NCI-H1048 (cell line): ENCODE measurements at places on chromosomes 16 and 17.
A peak's percentile ranks its signal among the peaks of the same experiment; 100 is the strongest.

GRCh38 chr16:27549464-27549745 lies 308 bp downstream of the GTF3C1 start:
- DNase-seq, result no peak

DNA sequence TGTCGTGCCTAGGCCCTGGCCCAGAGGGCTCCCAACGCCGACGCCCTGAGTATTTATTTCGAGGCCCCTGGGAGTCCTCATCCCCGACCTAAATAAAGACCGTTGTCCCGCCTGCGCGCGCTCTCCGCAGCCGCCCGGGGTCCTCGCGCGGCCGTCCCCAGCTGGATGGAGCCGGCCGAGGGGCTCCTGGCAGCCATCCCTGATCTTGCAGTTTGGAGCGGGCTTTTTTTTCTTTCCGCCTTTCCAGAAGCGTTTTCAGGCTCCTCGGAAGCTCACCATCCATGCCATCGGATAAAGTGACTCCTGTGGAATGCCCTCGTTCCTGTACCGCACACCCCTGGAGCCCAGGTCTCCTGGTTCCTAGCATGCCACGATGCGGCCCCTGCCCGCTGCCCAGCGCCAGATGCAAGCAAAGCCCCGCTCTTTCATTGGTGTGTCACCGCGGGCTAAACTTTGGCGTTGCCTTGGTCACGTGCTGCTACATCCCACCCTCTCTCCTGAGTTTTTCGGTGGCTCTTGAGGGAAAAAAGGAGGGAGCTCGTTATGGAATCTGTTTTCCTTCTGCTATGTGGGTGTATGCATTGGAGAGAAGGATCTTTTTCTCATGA lies 716 bp downstream of the TMEM94 start:
- DNase-seq, result no peak

GRCh38 chr16:69820926-69821541 lies 58.9 kb downstream of the WWP2 start:
- DNase-seq, result no peak

DNA sequence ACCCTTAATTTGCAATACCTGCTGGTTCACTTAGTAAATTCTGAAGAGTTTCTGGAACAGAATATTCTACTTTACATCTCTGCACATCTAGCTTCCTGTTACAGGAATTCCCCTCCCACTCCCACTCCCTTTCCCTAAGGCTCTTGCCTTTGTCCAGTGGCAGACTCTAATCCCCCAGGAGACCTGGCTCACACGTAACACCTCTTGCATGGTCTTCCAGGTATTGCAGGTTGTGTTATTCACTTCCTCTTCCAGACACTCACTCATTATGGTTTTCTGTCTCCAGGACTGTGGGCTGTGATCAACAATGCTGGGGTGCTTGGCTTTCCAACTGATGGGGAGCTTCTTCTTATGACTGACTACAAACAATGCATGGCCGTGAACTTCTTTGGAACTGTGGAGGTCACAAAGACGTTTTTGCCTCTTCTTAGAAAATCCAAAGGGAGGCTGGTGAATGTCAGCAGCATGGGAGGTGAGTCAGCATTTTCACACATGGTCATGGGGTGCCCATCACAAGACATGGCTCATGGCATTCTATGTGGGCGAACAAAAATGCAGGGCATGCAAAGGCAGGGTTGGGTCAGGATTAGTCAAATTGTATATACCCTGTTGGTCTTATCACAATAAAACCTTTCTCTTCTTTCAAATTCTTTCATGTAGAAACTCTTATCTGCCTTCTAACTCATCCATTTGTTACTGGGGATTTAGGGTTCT lies 35.8 kb downstream of the HSD17B2 start:
- DNase-seq, result no peak

DNA sequence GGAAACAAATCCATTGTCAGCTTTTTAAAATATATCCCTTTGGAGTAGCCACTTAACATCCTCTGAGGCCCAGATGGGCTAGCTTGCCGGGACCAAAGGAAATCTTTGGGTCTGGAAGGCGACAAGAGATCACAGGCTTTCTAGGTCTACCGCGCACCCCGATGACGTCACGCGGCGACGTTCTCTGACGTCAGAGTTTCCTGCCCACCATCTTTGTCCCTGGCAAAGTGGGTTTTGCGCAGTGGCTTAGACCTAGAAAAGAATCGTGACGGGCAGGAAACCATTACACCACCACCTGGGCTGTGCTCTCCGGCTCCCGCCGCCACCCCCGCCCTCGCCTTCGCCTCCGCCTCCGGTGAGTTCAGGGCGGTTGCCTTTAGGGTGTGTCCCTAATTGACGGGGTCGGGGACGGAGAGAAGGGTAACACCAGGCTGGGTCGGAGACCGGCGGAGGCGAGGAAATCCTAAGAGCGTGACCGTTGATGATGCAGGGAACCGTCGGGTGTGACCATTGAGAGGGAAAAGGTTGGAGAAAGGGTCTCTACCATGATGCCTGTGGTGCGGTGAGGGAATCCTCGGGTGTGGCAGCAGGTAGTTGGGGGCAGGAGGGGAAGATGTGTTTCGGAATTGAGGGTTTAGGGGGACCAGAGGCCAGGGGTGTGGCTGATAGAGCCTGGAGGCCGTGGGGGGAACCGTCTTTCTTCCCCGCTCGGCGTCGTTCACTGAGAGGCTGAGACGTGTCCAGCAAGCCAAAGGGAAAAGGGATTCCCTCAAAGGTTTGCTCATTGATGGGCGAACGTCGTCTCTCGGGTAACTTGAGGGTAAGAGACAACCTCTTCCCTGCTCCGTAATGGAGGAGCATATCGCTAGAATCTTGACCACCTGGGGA lies at the start of gene AP2B1:
Gene AP2B1, plus strand, starts transcription at position 249 of the 888 bp plus-strand sequence. CDS start 6,709 bp downstream, outside the sequence.
- DNase-seq, result peak; percentile 68

GRCh38 chr17:5826384-5826783 lies 242.1 kb upstream of the NLRP1 start:
- DNase-seq, result no peak

DNA sequence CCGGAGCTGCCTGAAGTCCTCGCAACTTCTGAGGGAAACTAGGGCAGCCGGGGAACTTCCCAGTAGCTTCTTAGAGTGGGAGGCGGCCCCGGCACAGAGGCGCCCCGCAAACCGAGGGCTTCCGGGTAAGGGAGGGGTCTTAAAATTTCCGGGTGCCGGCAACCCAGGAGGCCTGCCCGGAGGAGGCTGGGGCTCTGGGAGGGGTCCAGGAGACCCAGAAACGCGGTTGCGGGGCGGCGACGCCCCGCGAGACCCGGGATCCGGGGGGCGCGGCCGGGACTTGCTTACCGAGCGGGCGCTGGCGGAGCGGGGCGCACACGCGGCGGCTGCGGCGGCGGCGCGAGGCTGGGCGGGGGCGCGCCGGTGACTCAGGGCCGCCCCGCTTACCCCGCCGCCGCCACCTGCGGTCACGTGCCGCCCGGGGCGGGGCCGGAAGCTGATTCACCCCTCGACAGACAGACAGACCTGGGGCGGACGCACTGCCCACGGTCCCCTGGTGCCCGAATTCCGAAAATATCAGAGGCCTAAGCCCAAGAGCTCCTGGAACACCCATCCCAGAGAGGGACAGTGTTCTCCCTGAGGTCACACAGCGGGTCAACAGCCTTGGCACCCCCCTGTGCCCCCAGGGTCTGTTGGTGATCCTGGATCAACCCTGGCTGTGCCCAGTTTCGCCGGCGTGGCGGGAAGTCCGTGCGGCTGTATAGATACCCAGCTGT lies at the start of gene FAM83G:
Gene FAM83G, minus strand, starts transcription at position 344 of the 716 bp plus-strand sequence. CDS start 723 bp downstream, outside the sequence.
- no peak for DNase-seq

GRCh38 chr17:2239882-2240430 lies 63.6 kb downstream of the SMG6 start:
- no peak for DNase-seq

DNA sequence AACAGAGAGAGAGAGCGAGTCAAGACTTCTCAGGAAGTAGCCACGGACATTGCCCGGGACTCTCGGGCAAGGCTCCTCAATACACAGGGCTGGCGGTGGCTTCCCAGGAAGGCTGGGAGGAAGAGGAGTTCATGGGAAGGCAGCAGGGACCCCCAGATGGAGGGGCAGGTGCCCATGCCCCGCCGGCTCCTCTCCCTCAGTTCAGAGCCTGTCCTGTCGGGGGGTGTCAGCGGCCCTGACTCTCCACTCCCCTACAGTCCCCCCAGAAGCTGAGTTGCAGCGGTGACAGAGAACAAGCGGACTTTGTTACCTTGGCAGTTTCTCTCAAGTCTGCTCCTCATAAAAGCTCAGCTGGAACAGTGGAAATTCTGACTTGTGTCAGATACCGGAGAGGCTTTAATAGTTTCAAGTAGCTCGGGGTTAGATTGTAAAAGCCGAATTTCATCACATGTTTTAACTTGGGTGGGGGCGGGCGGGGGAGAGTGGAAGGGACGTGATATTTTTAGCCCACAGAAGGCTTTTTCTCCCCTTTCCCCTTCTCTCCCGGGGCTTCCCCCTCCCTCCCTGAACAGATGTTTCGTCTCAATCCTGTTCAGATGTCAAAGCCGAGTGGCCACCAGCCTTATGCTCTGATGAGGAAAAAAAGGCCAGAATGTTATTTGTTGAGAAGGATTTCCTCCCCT lies 65.2 kb downstream of the NKD1 start:
- DNase-seq, result no peak
